ENCODE measurements at places on chromosomes 7 and 10. TPM values are rescaled to one million over a fixed set of nuclear protein-coding genes. Genes with fewer than 3 reads are reported as not detected.

Gene CUBN
- polyA plus RNA-seq = 3.3 TPM

Gene SND1
- polyA plus RNA-seq = 141 TPM

Gene ASZ1
- 0.10 TPM for polyA plus RNA-seq

Gene CLCN1
- not detected for polyA plus RNA-seq

DNA sequence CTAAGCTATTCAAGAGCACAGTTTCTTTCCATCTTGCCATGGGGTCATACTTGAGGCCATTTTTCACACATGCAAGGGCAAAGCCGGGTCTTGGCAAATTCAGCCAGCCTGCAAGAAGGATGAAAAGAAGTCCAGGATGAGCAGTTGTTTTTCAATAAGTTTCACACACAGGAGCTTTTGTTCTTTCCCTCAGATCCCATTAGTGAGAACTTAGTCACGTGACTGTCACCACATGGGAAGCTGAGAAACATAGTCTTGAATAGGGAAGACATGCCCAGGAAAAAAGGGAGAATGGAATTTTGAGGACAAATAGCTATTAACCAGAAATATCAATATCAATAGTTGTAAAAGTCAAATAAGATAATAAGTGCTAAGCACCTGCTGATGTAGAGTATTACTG is 137.7 kb downstream of the AHR start:
- H3K36me3 ChIP-seq = no peaks in the 10 kb centered on the region
- no peak overlapping the region for H3K27ac ChIP-seq
- H3K4me1 ChIP-seq = no peaks in the 10 kb centered on the region
- H3K27me3 ChIP-seq = no peaks in the 10 kb centered on the region

DNA sequence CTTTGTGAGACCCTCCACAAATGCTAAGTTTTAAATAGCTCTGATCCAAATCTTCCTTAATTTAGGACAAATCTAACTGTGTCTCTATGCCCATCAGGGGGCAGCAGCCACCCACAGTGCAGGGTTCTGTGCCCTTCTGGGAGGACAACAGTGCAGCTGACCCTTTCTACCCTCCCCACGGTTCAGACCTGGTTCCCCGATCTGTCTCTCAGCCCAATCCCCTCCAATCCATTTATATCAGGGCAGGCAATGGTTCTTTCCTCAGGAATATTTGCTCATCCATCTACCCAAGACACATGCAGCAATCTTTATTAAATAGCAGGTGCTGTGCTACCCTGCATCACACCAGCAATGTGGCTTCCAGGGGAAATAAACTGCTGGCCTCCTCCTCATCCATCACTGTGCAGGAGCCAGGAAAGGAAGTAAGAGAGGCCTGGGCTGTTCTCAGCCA is 4.0 kb upstream of the RBM28 start:
- DNase-seq = peak; percentile 58
- H3K27me3 ChIP-seq = peaks cover 33% of the 10 kb centered on the region
- H3K27ac ChIP-seq = no peak overlapping the region
- H3K36me3 ChIP-seq = no peaks in the 10 kb centered on the region
- no peak overlapping the region for H3K4me3 ChIP-seq

DNA sequence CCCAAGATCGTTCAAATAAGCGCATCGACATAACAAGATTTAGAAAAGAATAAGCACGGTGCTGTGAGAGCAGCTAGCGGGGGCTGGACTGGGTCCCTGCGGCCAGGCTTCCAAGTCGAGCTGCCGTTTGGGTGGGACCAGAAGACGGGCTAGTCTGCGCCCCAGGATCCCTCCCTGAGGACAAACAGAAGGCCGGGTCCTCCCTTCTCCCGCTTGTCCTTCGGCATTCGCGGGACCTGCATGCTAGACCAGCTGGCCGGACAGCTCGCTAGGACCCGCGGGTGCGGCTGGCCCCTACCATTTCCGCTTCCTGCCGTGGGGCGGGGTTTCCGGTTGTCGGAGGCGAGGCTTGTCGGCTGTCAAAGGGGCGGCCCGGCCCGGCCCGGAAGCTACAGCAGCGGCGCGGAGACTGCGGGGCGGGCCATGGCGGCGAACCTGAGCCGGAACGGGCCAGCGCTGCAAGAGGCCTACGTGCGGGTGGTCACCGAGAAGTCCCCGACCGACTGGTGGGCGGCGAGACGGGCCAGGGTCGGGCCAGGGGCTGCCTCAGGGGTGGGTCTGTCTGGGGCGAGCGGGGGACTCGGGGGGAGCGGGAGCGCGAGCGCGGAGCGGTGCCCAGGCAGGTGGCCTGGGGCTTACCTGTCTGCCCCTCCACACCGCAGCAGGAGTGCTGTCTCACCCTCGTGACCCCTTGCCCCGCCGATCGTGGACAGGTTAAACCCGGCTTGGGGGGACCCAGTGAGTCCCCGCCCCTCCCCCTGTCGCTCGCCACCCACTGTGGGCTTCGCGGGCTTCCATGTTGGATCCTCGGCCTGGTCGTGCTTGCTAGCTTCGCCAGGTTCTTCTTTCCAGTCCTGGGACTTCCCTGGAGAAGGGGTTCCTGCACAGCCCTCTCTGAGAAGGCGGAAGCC is at the start of gene DBNL:
Gene DBNL (plus strand): TSS at position 388 of the 911 bp plus-strand sequence. CDS start 36 bp downstream, at position 424.
- H3K4me3 ChIP-seq = peak within 1 kb of the TSS; percentile 61
- peak within 1 kb of the TSS; percentile 86 for H3K27ac ChIP-seq
- no peaks in the 10 kb centered on the region for H3K36me3 ChIP-seq
- H3K4me1 ChIP-seq = peaks cover 6% of the 10 kb centered on the region
- peak; percentile 96 for DNase-seq

DNA sequence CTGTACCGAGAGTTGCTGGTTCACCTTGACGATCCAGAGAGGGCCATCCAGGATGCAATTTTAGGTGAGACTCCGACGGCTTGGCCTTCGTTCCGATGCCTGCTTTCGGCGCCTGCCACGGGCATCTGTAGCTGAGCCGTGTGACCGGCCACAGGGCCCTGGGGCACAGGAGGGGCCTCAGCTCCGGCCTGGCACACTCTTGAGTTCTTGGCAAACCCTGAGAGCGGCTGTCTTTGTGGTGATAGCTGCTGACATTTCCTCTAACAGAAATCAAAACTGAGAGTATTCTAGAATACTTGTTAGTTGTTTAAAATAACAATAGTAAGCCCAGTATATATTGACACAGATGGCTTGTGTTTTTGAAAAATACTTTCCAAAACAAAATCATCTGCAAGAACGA is 52.2 kb upstream of the SUN1 start:
- no peaks in the 10 kb centered on the region for H3K36me3 ChIP-seq
- no peak overlapping the region for H3K27ac ChIP-seq
- no peaks in the 10 kb centered on the region for H3K27me3 ChIP-seq

All from hepatocyte (in vitro differentiated cells).